ENCODE measurements at places on chromosomes 3 and 15.

- DNase-seq, result peak; percentile 84
Measured at GRCh38 chr3:47780741-47781684, 680 bp downstream of the SMARCC1 start.

DNA sequence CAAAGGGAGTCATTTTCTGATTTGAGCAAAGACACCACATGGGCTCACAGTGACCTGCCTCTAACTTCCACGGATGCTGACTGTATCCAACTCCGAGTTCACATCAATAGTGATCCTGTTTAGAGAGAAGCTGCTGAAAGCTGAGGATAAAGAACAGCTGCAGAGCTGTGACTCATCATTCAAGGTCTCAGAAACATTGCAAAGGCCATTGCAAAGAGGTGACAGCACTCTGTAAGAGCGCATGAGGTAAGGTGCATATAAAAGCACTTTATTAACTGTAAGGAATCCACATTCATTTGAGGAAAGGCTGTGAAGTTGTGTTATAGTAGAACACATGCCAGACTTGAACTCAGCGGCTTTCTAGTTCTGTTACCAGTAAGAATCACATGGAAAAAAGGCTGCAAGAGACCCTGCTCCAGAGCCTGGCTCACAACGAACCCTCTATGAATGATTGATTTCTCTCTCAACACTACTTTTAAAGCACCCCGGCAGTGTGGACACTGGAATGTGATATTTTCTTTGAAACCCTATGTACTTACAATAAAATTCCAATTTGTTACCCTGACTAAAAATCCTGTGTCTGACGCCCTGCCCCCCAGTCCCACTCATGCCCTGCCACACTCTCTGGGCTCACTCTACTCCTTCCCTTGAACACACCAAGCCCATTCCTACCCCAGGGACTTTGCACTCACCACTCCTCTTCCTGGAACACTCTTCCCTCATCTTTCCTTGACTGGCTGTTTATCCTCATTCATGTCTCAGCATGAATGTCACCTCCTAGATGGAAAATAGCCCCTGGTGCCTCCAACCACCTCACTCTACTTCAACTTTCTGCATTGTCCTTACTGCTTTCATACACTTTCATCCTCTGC is 111.2 kb downstream of the LSM3 start:
- DNase-seq, result no peak

DNA sequence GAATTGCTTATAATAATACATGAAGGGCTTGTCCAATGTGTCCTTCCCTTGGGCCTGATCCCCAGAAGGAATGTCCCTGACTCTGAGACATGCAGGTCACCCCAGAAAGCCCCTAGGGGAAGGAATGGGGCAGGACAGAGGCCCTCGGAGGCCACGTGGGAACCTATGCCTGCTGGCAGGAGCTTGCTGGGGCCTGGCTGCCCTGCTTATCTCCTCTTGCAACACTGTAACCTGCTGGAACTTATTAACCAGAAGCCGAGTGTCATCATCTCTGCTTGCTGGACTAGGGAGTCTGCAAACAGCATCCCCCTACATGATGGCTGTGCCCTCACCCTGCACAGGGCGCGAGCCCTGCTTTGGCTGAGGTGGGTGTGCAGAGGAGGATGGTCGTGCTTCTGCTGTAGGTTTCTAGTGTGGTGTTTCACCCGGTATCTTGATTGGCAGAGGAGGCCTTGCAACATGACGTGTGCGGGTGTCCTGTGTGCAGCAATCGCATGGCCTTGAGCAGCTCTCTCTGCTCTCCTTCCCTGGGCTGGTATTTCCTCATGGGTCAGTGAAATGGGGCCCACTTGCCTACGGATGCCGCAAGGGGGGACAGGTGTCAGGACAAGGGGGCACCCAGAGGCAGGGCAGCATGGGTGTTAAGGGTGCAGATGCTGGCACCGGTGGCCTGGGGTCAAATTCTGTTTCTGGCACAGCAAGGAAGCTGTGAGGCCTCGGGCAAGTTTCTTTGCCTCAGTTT is 5.0 kb downstream of the CHST13 start:
- DNase-seq, result no peak

- no peak for DNase-seq
Measured at GRCh38 chr3:144809380-144809779, 837.8 kb downstream of the DIPK2A start.

DNA sequence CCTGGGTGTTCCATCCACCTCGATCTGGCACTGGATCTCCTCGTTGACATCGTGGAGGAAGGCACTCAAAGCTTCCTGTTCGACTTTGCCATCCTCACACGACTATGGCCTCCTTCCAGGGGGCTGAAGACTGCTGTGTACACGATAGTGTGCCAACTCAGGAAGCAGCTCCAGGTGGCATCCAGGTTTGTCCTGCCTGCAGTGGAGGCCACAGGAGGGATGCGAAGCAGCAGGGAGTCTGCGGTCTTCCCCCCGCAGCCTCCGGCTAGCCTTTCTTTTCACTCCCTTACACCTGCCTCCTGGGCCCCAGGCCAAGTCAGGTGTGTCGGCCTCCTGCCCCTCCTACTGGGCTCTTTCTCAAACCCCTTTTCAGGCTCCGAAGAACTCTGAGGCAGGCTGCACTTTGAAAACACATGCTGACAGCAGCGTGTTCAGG is 32.2 kb downstream of the SYNM start:
- DNase-seq, result no peak

DNA sequence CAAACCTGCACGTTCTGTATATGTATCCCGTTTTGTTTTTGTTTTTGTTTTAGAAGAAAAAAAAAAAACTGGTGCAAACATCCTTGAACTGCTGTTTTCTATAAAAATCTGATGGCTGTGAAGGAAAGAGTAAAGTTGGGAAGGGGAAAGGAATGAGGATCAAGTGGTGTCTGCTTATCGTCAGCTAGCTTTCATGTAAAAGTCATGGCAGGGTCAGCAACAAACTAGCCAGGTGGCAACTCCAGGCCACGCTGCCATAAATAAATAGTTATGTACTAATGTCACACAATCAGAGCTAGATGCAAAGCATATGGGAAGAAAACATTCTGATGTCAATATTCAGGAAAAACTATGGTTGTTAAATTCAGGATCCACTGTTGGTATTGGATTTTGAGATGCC is 2.3 kb upstream of the CDIN1 start:
- DNase-seq, result no peak
